GM12864 (cell line): ENCODE measurements at places on chromosomes 12 and 14.

DNA sequence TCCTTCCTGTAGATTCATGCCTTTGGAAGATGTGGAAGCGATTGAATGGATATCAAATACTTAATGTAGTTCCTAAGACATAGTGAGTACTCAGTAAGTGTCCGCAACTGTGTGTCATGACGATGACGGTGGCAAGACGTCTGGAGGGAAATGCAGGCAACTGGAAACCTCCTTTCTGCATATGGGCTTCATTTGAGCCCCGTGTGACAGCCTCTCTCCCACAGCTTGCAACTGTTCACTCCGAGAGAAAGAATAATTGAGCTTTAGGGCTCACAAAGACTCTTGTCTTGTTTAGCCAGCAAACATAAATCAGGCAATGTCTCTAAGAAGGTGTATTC lies 6.9 kb downstream of the CFAP251 start:
- DNase-seq, result no peak

GRCh38 chr14:54048736-54049135 lies 92.1 kb upstream of the BMP4 start:
- no peak for DNase-seq

GRCh38 chr14:80356413-80356812 lies 145.1 kb upstream of the DIO2 start:
- no peak for DNase-seq

DNA sequence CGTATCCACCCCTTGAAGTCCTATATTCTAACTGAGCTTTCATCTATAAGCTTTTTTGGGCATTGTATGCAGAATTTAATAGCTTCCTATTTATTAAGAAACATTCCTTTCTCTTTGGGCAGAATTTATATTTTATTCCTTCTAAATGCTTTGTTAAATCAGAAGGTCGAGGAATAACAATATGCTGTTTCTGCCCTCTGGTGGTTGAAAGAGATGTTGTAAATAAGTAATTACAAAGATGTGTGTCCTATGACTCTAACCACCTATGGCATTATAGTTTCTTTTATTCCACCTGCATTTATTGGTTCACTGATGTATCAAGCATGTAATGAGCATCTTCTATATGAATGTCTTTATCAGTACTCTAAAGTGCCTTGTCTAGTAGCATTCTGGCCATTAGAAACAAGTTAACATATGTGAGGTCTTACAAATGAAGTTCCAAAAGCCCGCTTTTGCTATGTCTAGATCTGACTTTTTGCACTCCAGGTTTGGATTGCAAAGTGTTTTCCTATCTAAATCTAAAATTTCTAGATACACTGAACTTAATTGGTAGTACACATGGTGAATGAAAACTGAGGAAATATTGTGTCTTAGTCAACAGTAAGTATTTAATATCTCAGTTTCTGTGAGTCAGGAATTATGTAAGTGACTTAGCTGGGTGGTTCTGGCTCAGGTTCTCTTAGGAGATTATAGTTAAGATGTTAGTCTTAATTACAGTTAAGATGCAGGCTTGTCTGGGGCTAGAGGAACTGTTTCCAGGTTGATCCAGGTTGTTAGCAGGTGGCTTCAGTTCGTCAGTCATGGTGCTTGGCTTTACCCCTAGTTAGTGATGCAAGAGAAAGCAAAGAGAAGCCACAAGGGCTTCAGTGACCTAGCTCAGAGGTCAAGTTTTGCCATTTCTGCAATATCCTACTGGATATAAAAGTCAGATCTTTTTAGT lies 57.5 kb downstream of the PLEKHA5 start:
- no peak for DNase-seq
